A549 (cell line): ENCODE measurements at places on chromosomes 3 and 15. TPM values are rescaled to one million over a fixed set of nuclear protein-coding genes. Genes with fewer than 3 reads are reported as not detected.

IQCF5 gene
- not detected in 3 replicates for polyA plus RNA-seq

UPK1B gene
- 7.0 to 7.1 TPM (median 7.1 TPM) in 3 replicates for polyA plus RNA-seq

DNA sequence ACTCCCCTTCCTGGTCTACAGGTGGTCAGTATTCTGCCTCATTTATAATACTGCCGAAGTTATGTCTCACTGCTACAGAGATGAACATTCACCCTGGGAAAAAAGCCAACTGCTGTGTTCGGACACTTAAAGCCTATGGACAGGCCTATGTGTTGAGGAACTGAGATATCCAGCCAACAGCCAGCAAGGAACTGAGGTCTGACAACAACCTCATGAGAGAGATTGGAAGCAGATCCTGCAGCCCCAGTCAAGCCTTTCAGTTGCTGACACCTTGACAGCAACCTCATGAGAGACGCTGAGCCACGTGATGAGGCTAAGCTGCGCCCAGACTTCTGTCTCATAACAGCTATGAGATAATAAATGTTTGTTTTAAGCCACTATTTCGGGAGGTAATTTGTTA, 18.2 kb upstream of the FHIT start:
- DNase-seq, result no peak

DNA sequence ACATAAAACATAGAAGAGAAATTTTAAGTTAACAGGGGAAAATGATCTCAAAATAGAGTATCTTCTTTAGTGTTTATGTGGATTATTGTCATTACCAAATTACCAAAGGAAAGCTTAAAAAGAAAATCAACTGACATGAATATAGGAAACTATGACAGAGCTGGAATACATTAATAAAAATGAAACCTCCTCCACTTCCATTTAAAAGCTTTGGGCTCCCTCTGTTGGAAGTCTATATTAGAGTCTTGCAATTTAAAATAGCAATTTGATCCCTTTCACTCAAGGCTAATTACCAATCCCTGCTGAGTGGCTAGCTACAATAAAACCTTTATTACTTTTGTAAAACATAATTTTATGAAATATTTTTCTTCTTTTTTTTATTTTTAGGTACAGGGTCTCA, 61.4 kb upstream of the IMPG2 start:
- no peak for DNase-seq

- no peak for DNase-seq
Measured at GRCh38 chr15:87145696-87146095, 1066.0 kb downstream of the AGBL1 start.

GRCh38 chr3:195554458-195554857, 11.3 kb upstream of the PPP1R2 start:
- DNase-seq, result no peak

SORD gene
- 34.8 to 40.6 TPM (median 37.6 TPM) in 3 replicates for polyA plus RNA-seq

IMPG2 gene
- 0.03 TPM in 3 replicates for polyA plus RNA-seq

- no peak for DNase-seq
Measured at GRCh38 chr15:67917636-67918035, 77.8 kb upstream of the RNU6-1 start.

CEP152 gene
- 4.3 to 9.5 TPM (median 8.2 TPM) in 3 replicates for polyA plus RNA-seq

DNA sequence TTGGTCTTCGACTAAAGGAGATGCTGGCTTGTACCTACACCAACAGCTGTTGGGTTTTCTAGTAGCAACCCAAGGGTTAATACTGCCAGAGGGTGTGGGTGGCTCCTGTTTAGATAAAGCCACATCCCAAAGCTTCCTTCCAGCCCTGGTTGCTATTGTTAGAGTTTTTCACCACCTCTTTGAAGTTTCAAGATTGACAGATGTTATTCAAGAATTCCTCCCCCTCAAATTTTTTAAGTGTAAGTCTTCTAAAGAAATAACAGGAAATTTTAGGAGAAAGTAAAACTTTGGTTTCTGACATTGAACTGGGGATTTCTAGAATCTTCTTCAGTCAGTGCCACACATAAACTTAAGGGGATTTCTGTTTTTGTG, 60.9 kb downstream of the TGFBR2 start:
- no peak for DNase-seq

- DNase-seq, result no peak
Measured at GRCh38 chr3:175224051-175224450, 364.9 kb downstream of the NAALADL2 start.

ARNT2 gene
- 8.9 to 10.1 TPM (median 9.8 TPM) in 3 replicates for polyA plus RNA-seq

LYZL4 gene
- not detected in 3 replicates for polyA plus RNA-seq

- DNase-seq, result no peak
Measured at GRCh38 chr3:16841904-16842271, 42.9 kb upstream of the PLCL2 start.

- no peak for DNase-seq
Measured at GRCh38 chr3:184546252-184546651, 15.3 kb upstream of the EPHB3 start.

DNA sequence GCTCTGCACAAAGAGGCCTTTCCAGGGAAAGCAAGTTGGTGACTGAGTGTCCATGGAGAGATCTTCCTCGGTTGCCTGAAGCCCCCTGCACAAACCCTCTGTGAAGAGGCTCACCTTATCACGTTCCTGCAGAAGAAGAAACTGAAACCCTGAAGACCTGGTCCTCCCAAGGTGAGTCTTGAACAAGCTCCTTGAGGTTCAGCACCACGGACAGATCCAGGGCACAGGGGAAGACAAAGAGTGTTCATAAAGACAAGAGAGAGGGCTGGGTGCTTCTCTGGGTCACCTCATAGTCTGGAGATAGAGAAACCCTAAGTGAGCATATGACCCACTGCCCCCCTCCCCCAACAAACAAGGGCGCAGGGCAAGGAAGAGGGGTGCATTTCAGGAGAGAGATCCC, 21.7 kb upstream of the TBC1D21 start:
- DNase-seq, result no peak

ADCY5 gene
- 0.38 to 0.57 TPM (median 0.46 TPM) in 3 replicates for polyA plus RNA-seq

DNA sequence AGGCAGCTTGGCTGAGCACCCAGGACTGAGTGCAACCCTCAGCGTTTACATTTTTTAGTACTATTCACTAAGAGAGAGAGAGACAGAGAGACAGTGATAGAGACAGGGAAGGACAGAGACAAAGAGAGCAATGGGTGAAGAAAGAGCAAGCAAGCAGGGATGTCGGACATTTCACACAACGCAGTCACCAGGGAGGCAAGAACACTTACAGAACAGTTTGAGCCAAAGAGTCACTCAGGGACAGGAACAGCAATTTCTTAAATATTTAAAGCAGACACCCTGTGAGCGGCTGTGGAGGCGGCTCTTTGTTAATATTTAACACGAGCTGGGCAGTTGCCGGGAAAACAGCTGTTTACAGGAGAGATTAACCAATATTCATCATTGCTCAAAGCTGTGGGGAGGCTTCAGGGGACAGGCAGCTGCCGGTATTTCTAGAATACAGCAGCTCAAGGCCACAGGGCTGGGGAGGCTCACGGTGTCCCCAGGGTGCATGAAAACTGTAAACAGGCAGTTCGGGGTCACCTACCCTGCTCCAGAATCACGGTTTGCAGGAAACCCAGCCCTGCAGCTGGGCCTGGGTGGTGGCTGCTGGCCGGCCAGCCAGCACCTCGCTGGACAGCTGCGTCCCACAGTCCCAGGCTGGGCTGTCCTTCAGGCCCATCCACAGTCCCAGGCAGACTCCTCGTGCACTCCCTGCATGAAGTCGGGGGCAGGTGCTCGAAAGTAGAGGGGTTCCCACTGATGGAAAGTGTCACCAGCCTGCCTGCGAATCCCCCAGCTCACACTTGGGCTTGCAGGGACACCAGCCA, 38.8 kb upstream of the PCSK6 start:
- peak; percentile 52 for DNase-seq

TMOD2 gene
- 1.6 to 2.1 TPM (median 2.0 TPM) in 3 replicates for polyA plus RNA-seq

DNA sequence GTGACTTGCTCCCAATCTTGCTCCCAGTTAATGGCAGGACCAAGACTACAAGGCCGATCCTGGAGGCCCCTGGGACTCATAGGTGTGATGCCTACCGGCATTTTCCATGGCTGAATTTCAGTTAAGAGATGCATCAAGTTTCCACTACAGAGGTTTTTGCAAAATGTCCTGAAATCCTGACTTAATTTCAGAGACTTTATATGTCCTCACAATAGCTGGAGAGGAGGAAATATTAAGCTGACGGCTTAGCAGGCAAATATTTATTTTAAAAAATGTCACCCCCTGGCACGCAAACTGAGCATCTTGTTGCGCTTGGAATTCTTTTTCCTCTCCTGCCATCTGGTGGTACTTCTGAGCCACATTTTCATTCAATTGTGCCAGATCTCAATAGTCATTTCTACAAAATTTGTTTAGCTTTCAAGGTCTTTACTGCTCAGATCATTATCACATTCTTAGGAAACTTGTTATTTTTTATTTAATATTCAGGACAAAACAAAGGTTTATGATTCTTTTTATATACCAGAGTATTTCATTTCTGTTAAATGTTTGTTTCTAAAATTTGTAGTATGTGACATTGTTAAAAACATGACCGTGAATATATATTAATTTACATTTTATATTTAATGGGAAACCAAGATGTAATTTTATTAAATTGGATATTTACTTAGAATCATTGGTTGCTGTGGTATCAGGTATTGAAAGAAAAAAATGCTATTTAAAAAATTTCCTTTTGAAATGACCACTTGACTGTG, 189.2 kb upstream of the THRB start:
- peak; percentile 67 for DNase-seq

ANKRD34C gene
- polyA plus RNA-seq, result not detected in 3 replicates

LTK gene
- polyA plus RNA-seq, result 0.16 to 0.17 TPM (median 0.16 TPM) in 3 replicates

DNA sequence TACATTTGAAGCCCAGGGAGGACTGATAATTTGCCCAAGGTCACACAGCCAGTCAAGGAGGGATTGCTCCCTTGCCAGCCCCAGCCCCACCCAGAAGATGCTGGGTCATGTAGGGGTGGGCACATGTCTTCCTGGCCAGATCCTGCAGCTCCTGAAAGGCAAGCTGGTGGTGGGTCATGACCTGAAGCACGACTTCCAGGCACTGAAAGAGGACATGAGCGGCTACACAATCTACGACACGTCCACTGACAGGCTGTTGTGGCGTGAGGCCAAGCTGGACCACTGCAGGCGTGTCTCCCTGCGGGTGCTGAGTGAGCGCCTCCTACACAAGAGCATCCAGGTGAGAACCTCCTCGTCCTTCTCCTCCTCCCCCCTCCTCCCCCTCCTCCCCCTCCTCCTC, 13.2 kb downstream of the ISG20 start:
- DNase-seq, result no peak

DNA sequence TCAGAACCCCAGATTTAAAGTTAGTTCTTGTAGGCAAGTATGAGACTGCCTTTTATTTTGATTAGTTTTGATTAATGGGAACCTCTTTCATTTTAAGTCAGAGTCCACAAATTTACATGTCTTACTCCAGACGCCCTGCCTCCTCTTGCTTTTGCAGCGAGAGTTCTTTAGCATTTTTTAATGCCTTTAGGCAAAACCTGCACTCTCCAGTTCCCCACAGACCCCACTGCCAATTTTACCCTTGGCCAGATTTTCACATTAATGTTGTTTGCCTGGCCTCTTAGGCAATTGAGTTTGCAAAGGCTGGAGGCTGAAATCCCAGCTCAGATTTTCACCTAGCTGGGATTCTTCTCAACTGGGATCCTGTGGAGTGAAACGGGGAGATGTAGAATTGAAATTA, 85.8 kb downstream of the GAP43 start:
- DNase-seq, result no peak

- DNase-seq, result no peak
Measured at GRCh38 chr3:40845447-40845846, 320.7 kb downstream of the ZNF621 start.

TM4SF1 gene
- polyA plus RNA-seq, result 739 to 828 TPM (median 767 TPM) in 3 replicates

DNA sequence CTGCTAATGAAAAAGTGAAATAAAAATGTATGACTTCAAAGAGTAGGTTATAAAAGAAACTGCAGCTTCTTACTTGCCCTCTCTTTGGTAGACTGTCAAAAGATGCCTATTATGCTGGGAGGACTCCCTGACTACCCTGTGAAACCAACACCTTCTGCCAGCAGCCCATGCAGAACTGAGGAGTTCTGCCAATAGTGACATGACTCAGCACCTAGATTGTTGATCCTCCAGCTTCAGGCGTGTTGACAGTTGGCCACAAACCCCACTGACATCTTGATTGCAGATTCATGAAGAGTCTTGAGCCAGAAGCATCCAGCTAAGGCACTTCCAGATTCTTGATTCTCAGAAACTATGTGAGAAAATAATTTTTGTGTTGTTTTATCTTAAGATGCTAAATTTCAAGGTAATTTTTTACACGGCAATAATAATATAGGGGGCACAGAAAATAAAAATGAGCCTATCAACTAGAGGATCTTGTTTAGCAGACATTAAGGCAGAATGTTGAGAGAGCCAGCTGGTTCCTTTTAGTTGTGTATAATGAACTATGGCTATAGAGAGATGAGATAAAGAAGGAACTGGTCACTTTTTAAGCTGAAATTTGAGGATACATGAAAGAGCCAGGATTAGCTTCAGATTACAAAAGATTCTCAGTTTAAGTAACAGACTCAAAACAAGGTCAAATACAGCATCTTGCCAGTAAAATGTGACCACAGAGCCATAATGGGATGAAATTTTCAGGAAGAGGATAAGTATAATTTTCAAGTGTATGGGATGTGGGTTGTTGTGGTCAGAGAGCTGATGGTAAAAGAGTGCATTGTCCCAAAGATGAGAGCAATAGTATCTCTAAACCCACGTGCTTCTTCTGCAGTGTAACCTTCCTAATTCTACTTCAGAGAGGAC, 588.7 kb upstream of the CBLB start:
- DNase-seq, result peak; percentile 29

P2RY12 gene
- polyA plus RNA-seq, result not detected in 3 replicates

DNA sequence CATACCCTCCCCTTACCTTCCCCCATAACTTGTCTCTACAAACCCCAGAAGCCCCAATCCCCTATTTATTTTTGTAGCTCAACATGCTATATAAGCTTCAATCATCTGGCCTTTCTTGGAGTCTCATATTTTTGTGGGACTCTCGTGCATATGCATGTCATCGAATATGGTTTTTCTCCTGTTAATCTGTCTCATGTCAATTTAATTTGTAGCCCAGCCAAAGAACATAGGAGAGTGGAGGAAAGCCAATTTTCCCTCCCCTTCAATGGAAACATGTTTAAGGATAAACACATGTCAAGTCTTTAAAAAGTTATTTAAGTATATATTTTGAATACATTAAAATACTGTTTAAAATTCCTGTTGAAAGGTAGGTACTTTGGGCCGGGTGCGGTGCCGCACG, 172.2 kb downstream of the GMNC start:
- DNase-seq, result no peak

STAB1 gene
- polyA plus RNA-seq, result 0.04 to 0.07 TPM in 2 of 3 replicates, not detected in the other

DNA sequence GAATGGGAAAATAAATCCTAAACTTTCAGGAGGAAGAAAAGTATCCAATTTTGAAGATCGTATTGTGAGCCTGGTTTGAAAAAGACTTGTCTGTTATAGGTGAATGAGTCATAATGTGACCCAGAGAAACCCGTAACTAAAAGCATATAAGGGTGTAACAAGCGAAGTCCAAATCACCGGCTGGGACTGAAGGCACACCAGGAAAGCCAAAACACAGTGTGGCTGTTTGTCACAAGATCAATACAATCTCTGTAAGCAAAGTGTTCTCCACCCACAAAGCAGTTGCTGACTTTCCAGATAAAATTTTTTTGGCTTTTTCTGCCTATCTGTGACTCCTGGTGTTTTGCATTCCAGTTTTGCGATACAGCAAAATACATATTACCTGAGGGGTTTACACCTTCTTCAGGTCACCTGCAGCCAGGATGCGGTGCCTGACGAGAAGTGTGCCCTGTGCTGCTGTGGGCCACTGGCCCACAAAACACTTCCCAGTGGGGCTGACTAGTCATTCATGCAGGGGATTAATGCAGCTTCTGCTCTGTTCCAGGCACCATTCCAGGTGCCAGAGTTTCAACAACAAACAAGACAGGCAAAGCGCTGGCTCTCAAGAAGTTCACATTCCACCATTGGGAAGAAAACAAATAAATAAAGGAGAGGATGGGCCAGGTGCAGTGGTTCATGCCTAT, 14.4 kb downstream of the HES1 start:
- no peak for DNase-seq

- no peak for DNase-seq
Measured at GRCh38 chr15:92438471-92438870, 44.8 kb downstream of the ST8SIA2 start.

STAC gene
- polyA plus RNA-seq, result 2.8 to 3.4 TPM (median 3.2 TPM) in 3 replicates

TGM5 gene
- not detected in 3 replicates for polyA plus RNA-seq
